ENCODE measurements at places on chromosomes 5 and 9.

GRCh38 chr9:136665704-136666371, 3.1 kb downstream of the EGFL7 start:
- DNase-seq = no peak

- no peak for DNase-seq
Measured at GRCh38 chr9:131126059-131126426, 657 bp downstream of the NUP214 start.

- DNase-seq = no peak
Measured at GRCh38 chr9:33144551-33144950, 22.6 kb downstream of the B4GALT1 start.

DNA sequence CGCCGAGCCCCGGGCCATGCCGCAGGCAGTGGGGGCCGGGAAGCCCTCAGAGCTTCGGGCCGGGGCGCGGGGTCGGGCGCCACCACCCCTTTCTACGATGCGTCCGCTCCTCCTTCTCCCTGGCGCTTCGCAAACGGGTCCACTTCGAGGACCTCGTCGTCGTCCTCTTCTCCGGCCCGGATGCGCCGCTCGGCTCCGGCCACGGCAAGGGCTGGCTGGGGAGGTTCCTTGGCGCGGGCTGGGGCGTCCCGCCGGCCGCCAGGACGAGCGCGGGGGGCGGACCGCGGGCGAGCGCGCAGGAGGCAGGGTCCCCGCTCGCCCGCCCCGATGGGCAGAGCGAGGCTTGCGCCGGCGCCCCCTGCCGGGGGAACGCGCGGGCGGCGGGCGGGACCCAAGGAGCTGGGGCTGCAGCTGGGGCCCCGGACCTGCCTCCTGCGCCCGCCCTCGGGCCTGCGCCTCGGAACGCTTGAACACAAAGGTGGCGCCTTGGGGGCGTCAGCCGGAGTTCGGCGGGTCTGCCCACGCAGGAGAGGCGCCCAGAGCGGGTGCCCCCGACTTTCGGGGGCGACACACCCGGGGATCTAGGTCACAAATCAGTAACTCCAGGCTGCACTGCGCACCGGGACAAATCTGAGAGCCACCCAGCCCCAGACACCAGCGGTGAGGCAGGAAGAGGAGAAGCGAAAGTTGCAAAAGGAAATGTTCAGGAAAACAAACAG, at the start of gene ROR2:
Gene ROR2, minus strand, starts transcription at position 283 of the 719 bp plus-strand sequence.
- no peak for DNase-seq

GRCh38 chr9:115115924-115116323, 2.0 kb downstream of the TNC start:
- DNase-seq = no peak

DNA sequence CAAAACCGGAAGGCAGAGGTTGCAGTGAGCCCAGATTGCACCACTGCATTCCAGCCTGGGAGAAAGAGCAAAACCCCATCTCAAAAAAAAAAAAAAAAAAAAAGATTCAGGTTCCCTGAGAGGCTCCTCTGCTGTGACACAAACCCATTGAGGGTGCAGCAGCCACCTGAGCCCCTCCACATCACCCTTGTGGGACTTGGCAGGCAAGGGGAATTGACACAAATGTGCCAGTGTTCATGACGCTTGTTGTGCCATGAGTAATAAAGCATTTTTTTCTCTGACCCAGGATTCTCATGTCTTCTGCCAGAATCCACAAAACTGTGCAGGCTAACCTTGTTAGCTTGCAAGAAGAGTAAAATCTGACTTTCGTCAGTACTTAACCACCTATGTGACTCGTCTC, 149.6 kb downstream of the TTC39B start:
- DNase-seq = no peak

Data from stimulated activated CD4-positive, alpha-beta T cell treated with anti-CD3 and anti-CD28 coated beads, TNF-alpha, amount 100 ng/mL, for 1 hour (primary cell).